CD4-positive, alpha-beta T cell (primary cell): ENCODE measurements at places on chromosomes 6 and 20.

- no peak for DNase-seq
Measured at GRCh38 chr6:166228425-166228824, 60.8 kb upstream of the TBXT start.

DNA sequence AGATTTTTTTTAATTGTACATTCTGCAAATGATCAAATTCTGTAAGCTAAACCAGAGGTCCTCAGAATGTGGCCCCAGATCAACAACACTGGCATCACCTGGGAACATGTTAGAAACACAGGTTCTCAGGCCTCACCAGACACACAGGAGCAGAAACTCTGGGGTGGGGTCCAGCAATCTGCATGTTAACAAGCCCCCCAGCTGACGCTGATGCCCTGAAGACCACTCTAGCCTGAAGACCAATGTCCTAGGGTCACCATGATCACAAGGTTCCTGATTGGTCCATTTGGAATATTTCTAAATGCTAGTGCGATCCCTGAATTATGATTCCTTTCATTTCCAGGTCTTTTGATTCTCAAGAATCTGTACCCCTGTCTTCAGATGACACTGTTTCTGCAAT lies 2.4 kb upstream of the LY86 start:
- DNase-seq: no peak

DNA sequence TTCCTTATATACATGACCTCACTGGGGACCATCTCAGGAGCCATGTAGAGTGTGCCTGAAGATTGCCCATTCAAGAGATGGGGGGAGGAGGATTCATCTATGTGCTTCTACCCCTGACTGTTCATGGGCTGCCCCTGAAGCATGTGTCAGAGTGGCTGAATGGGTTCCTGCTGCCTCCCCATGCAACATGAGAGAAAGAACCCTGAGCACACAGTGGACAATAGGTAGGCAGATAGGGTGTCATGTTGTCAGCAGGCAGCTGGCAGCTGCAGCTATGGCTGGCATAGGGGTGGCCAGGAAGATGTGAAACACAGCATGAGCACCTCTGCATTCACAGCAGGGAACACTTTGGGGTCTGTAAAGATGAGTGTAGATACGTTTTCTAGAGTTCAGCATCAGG lies 208.4 kb upstream of the CNR1 start:
- no peak for DNase-seq

DNA sequence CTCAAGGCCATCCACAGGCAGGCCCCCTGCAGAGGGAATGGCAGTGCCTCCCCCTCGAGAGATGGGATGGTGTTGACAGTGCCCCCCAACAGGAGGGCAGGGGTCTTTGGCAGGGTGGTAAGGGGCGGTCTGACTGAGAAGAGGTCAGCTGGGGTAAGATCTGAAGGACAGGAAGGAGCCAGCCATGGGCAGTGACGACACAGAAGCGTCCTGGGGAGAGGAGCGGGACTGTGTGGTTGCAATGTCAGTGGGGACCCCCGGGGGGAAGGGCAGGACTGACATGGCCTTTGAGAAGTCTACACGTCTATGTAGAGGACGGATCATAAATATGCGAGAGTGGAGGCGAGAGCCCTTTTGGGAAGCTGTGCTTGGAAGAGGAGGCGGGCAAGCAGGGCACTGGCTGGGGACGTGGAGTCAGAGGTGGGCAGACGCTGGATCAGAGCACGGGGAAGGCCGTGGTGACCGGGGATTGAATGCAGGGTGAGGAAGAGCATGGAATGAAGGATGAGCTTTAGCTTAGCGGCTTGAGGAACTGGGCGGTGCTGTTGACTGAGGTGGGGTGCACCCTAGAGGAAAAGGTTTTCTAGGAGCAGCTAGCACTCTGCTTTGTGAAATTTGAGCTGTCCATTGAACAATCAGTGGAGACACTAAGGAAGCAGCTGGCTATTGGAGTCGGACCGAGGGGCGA lies 82.5 kb upstream of the AGPAT4 start:
- DNase-seq: no peak

- no peak for DNase-seq
Measured at GRCh38 chr6:71211799-71212198, 76.8 kb upstream of the OGFRL1 start.

- DNase-seq: no peak
Measured at GRCh38 chr20:9180481-9181257, 111.8 kb downstream of the PLCB4 start.

- DNase-seq: no peak
Measured at GRCh38 chr20:43976547-43976946, 61.9 kb downstream of the TOX2 start.

DNA sequence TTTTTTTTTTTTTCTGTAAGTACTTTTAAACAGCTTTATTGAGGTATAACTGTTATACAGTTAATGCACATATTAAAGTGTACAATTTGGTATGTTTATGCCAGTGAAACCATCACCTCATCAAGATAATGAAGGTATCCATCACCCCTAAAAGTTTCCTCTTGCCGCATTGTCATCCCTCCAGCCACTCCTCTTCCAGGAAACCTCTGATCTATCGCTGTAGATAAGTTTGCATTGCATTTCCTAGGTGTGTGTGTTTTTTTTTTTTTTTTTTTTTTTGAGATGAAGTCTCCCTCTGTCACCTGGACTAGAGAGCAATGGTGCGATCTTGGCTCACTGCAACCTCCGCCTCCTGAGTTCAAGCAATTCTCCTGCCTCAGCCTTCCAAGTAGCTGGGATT lies 3.1 kb downstream of the SLX4IP start:
- no peak for DNase-seq

GRCh38 chr6:33888183-33888582 lies 84.4 kb upstream of the MLN start:
- DNase-seq: no peak

- peak; percentile 72 for DNase-seq
Measured at GRCh38 chr20:58447511-58448391, 58.7 kb downstream of the VAPB start.

GRCh38 chr20:24960302-24960801 lies 11.3 kb downstream of the CST7 start:
- DNase-seq: no peak

DNA sequence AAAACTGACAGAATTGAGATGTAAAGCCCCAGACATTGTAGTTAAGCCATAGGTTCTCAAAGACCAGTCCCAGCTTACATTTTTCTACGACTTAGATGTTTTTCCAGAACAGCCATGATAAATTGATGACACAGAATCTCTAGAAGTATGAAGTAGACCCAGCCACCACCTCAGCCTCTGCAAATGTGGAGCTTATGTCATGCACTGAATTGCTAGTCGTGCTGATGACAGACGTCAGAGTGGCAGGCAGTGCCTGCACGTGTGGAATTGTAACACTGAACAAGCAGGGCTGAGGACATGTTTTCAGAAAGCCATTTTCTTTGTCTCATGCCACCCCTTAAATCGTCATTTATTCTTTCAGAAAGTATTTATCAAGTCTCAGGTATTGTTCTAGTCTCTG lies 72.4 kb upstream of the TMEM181 start:
- DNase-seq: no peak

DNA sequence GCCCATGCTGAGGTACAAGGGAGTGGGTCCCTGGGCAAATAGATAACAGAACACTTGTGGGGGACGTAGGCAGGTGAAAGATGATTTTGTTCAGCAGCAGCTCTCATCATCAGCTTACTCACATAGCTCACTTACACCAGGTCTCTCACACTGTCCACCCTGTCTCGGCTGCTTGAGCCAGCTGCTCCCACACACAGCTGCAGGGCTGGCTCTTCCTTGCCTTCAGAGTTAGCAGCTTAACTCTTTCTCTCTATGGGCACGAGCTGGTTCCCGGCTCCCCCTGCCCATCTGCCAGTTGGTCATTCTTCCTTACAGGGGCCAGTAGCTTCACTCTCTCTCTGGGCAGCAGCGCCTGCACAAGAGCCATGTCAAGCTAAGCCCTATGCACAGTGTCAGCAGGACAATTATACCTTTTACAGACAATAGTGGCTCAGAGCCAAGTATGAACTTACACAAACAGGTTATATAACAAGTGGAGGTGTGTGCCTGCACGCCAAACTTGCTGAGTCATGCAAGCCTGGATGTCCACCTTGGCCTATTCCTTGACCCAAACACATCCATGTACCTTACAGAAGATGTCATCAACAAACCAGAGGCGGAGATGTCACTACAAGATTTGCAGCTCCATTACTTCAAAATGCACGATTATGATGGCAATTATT lies 18.7 kb downstream of the ZNF391 start:
- DNase-seq: no peak

DNA sequence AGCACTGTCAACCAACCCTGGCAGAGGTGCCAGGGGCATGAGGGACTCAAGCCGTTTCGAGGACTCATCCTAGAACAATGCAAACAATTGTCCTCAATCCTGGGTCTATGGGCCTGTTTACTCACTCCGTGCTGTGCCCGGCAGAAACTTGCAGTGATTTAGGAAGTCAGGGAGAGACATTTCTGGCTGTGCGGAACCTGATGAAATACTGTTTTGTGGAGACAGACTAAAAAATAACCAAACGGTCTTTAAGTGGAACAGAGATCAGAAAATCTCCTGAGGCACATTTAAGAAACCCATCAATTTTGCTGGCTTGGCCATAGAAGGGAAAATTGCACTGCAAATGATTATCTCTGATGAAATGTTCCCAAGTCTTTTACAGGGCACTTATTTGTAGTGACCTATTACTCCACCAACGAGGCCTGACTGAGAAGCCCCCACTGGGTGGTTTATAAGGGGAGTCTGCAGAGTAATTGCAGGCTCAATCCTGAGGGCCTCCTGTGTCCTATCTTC lies 79.8 kb upstream of the KCNK16 start:
- DNase-seq: no peak
